ENCODE measurements at places on chromosomes 3 and 15. TPM values are rescaled to one million over a fixed set of nuclear protein-coding genes. Genes with fewer than 3 reads are reported as not detected.

Gene TRPM1
- 1.5 TPM for polyA plus RNA-seq

Gene FGD5
- 19.5 TPM for polyA plus RNA-seq

Gene CEMIP
- 1.3 TPM for polyA plus RNA-seq

Gene PLA1A
- polyA plus RNA-seq: 2.7 TPM

Gene OSBPL10
- 3.8 TPM for polyA plus RNA-seq

Gene FAM219B
- polyA plus RNA-seq: 65.4 TPM

Gene DAPK2
- polyA plus RNA-seq: 29.7 TPM

Gene UTS2B
- not detected for polyA plus RNA-seq

Gene LMAN1L
- 0.01 TPM for polyA plus RNA-seq

Gene ECE2
- polyA plus RNA-seq: 5.5 TPM

Gene LARP6
- polyA plus RNA-seq: 116 TPM

All from adipose tissue (tissue), 3 donors.